Hematopoietic multipotent progenitor cell (in vitro differentiated cells): ENCODE measurements at places on chromosomes 6 and 20. TPM values are rescaled to one million over a fixed set of nuclear protein-coding genes. Genes with fewer than 3 reads are reported as not detected.

DNA sequence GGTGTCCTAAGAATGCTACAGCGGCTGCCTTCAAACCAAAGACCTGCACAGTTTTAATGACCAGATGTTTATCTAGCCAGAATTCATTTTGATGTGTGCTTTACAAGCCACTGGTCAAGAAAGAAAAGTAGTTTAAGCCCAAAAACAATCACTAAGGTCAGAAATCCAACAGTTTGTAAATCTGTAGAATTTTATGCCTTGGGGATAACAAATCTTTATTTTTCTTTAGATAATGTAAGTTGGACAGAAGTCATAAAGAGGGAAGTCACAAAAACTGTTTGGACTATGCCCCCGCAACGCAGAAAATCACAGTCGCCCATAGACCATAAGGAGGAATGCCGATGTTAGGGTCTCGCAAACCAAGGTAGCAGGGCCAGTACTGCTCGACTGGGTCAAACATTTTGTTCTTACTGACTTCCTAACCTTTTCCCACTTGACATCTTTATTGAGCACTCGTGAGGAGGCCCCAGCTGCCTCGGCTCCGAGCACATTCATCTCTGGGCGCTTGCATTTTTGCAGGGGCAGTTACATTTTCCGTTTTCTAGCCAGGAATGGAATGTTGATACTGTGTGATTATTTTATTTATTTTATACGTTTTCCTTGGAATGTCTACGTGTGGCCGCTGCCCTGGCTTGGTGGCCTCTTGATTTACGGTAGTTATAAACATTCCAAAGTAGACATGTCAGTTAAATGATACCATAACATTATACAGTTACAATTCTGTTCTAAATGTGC, 56.7 kb upstream of the APCDD1L start:
- DNase-seq = no peak

The APCDD1L gene
- total RNA-seq = under 0.01 TPM

- no peak for DNase-seq
Observed at GRCh38 chr6:141510803-141511202, 621.9 kb upstream of the GJE1 start.

The PRKN gene
- 7.0 TPM for total RNA-seq

- no peak for DNase-seq
Observed at GRCh38 chr6:99384507-99384906, 9.5 kb downstream of the COQ3 start.

DNA sequence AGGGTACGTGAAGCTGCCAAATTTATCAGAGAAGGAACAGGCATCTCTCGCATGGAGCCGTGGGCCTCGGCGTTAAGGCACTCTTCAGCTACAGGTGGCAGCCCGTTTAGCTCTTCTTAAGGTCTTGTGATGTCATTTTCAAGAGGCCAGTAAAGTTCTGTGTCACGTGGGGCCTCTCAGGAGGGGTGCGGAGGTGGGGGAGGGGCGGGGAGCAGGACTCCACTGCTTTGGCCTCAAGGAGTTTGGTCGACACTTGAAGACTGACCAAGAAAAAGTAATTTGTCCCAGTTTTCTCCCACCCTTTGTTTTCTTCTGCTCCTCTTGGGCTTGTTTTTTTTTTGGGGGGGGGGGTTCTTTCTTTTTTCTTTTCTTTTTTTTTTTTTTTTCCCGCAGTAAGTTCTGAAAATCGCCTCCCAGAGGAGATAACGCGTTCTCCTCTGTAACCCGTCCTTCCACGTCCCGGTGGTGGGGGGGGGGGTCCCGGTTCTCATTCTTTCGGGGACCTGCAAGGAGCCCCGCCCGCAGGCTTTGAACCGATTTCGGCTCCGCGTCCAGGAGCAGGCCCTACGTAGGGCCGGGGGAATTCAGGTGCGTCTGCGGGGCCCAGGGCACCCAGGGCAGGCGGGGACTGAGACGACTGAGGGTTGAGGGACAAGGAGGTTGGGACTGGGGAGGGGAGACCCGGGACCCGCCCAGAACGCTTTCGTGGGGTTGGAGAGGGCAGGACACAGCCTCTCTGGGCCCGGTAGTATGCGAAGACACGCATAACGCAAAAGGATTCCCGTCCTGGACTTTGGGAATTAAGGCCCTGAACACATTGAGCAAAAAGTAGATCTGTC, 26.0 kb downstream of the GPX6 start:
- peak; percentile 62 for DNase-seq

The LAMA4 gene
- total RNA-seq = 0.54 TPM

DNA sequence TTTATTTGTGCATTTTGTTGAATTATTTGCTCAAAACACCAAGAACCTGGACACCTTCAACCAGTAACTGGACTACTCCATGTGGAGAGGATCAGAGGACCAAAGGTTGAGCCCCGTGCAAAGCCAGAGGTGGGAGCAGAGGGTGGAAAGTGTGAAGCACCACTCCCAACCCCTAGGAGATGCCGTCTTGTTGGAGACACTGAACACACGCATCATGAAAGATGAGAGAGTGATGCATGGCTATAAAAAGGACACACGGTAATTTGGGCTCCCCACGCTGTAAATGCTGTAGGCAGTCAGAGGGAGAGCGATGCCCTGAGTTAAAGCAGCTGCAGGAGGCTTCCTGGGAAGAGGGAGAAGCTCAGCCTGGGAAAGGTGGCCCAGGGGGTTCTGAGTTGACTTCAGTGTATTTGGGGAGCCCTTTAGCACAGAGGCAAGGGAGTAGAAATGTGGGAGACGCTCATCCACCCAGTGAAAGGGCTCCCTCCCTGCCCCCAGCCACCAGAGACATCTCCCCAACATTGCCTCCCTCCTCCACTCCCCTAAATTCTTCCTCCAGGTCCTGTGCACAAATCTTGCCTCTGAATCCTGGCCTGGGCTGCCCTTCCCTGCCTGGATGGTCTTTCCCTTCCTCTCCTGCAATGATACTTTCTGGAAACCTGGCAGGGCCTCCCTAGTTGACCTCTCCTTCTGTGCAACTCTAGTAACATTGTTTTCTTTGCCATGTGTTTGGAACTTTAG, 55.8 kb upstream of the IYD start:
- no peak for DNase-seq

DNA sequence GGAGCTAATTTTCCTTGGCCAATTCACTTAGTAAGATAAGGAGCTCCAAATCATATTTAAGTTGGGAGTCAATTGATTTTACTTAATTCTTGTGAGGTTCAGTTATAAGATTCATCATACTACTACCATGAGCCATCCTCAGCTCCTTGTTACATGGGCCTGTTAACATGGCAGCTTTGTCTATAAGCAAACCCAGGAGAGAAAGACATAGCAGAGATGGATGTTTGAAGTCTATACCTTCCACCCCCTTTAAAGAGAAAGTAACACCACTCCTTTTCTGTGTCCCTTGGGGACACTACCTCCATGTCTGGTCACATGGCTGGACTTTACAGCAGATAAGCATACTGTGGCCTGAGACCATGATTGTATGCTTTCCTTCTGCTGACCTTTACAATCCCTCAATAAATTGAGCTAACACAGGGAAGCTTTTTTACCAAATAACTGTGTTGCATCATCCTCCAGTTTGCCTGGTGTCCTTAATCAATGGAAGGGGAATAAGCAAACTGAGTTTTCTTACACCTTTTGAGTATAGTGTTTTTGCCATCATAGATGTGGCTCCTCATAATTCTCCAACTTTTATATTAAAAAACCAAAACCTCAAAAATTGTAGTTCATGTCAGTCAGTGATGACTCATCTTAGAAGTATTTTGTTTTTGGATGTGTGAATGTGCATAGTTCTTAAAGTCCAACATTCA, 9.8 kb upstream of the ZNFX1 start:
- DNase-seq = no peak

The IL17F gene
- total RNA-seq = not detected

The SSTR4 gene
- total RNA-seq = not detected

DNA sequence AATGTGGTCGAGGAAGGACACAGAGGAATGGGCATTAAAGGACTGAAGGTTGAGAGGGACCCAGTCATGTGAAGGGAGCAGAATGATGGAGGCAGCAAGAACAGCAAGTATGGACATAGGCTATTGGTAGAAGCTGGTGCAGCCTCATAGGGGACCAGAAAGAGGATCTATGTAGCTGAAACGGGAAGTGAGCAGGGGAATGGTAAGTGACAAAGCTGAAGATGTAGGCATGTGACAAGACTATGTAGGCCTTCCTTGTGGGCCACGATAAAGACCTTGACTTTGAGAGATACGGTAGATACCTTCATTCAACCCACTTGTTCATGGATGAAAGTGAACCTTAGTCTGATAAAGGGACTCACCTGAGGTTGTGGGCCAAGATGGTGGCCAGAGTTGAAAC, 3.5 kb downstream of the CTNNBL1 start:
- no peak for DNase-seq

DNA sequence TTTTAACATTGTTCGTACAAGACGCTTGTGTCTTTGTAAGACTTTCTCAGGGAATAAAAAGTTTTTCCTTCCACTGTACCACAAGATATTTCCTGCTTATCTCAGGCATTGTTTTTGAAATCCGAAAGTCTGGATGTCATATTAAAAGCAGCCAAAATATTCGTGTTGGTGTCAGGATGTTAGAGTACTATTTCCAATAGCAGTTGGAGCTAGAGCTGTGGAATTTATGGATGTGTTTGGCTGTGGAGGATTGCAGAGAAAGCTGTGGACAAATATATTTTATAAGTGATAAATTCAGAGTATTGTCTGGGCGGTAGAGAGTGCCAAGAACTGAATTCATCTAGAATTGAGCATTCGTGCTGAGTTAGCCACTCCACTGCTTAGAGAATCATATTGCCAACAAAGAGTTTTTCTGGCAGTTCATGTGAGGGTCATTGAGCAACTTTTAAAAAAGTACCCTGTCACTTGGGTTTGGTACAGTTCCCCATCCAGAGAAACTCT, 57.7 kb downstream of the ZDHHC14 start:
- no peak for DNase-seq

The KCNK16 gene
- not detected for total RNA-seq

DNA sequence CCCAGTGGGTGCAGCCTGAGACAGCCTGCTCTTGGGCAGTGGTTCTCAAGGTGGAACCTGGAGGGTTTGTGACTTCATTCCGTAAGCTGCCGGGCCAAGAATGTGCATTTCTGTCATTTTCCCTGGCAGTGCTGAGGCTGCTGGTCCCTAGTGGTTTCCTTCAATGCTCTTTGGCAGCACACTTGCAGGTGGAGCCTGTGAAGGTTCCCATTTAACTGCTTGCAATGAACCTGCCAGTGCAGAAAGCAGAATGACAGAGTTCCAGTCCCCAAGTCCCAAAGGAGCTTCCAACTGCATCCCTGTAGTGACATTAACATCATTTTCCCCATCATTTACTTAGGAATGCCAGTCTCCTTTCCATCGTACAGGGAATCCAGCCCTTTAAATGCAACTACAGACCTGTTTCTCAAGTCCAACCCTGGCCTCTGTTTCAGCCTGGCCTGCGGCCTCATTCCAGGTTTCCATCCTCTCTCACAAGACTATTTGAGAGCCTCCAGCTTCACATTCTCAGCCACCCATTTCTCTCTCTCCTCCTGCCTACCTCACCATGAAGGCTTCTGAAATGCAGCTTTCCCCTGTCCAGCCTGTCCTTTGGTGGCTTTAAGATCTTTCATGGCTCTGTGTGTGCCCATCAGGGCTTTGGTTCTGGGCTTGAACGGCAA, 149.7 kb upstream of the GGTLC1 start:
- DNase-seq = no peak

GRCh38 chr20:43159994-43160393, 29.7 kb downstream of the PTPRT start:
- no peak for DNase-seq

DNA sequence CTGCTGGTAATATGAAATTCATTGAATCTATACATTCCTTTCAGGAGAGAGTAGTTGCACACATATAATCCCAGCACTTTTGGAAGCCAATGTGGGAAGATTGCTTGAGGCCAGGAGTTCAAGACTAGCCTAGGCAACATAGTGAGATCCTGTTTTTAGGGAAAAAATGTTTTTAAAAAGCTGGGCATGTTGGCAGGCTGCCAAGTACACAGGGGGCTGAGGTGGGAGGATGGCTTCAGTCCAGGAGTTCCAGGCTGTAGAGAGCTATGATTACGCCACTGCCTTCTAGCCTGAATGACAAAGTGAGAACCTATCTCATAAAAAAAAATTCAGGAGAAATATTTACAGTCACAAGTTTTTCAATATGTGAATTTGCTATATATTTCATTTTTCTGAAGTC, 71.9 kb downstream of the GRM1 start:
- DNase-seq = no peak

The RIMS1 gene
- total RNA-seq = under 0.01 TPM

The GLP1R gene
- not detected for total RNA-seq

The MDFI gene
- not detected for total RNA-seq

- DNase-seq = peak; percentile 94
Observed at GRCh38 chr20:62651285-62652021, 9.2 kb downstream of the SLCO4A1 start.

DNA sequence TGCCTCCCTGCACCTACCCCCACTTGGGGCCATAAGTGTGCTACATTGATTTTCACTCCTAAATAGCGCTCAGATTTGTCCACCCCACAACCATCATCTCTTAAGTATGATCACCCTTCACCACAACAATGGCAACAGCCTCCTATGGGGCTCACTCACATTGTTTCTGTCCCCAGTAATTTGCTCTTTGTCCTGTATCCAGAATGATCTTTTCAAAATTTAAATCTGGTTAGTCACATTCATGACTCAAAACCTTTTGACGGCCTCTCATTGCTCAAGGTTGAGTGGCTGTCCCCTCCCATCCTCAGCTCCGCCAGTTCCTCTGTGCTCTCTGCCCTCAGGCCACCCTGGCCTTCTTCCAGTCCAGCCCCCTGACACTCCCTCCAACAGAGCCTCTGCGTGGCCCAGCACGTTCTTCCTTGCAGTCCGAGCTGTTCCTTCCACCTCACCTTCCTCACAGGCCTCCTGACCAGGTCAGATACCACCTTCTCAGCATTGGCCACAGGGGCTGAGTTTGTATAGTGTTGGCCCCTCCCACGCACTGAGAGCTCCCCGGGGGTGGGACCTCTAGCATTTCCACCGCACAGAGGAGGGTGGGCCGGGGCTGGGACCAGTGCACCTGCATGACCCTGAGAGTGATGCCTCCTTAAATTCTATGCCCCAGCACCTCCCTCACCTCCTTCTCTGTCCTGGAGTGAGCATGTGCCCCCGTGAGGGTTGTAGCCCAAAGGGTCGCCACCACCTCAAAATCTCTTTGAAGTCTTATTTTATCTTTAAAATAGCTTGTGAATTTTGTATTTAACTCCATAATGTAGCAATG, 2.4 kb upstream of the PPP1R3G start:
- no peak for DNase-seq

DNA sequence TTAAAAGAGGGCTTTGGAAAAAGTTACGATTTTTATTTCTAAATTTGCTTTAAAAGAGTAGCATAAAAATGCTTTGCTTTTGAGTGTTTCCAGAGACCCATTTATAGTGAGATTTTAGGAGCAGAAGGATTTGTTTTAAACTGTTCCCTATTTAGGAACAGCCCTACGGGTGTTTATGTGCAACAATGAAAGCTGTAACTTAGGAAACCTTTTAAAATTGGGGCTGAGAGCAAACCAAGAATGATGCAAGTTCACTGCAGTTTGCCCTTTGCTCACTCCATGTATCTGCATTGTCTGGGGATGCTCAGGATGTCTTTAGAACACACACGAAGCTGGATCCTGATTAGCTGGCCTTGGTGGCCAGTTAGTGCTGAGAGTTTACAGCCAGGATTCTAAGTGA, 40.9 kb downstream of the GHRH start:
- DNase-seq = no peak
